ENCODE measurements at places on chromosomes 2 and 18.

GRCh38 chr18:61595615-61596251 is 262.5 kb downstream of the CDH20 start:
- DNase-seq, result no peak

DNA sequence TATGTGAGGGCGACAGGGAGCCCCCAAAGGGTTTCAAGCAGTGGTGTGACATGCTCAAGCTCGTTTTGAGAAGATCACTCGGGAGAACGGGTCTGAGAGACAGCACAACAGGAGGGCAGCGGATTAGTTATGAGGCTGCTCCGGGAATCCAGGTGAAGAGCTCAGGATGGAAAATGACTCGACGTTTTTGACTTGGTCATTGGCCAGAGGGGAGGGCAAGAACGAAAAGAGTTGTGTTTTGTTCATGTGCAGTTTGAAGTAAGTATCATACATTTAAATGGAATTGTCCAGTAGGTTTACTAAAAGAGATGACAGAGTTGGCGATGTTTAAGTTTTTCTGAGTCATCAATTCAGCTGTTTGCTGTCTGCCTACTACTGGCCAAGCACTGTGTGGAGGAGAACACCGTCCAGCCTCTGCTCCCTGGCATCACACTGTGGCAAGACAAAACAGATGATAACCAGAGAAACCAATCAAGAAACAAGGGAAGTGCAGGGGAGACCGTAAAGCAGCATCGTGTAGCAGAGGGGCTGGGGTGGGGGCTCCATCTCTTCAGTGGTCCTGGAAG is 25.3 kb upstream of the ANXA4 start:
- DNase-seq, result no peak

GRCh38 chr2:27369471-27370025 is 590 bp downstream of the EIF2B4 start:
- DNase-seq, result peak; percentile 40

- DNase-seq, result no peak
Observed at GRCh38 chr2:239370403-239370802, 30.4 kb downstream of the HDAC4 start.

DNA sequence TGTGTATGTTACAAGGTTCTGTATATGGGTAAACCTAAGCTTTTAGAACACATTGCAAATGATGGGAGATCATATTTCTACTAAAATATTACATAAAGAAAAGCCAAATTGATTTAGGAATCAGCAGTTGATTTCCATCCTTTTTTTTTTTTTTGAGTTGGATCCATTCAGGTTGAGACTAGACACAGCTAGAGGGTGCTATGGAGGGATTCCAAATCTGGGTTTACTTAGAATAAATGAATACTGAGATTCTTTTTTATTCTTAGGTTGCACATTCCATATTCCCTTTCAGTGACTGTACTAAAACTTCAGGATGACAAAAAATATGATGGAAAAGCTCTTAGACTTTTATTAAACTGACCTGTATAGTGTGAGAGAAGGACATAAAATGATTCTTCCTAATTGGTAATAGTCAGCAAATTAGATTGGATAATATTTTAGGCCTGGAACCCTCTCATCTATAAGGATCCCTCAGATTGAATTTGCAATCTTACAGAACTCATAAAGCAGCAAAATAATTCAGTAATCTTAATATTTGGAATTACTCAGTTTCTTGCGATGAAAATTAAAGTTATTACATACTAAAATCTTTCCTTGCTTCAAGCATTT is 183.3 kb upstream of the SESTD1 start:
- no peak for DNase-seq

GRCh38 chr18:1599196-1599595 is 694.5 kb downstream of the ADCYAP1 start:
- DNase-seq, result no peak

DNA sequence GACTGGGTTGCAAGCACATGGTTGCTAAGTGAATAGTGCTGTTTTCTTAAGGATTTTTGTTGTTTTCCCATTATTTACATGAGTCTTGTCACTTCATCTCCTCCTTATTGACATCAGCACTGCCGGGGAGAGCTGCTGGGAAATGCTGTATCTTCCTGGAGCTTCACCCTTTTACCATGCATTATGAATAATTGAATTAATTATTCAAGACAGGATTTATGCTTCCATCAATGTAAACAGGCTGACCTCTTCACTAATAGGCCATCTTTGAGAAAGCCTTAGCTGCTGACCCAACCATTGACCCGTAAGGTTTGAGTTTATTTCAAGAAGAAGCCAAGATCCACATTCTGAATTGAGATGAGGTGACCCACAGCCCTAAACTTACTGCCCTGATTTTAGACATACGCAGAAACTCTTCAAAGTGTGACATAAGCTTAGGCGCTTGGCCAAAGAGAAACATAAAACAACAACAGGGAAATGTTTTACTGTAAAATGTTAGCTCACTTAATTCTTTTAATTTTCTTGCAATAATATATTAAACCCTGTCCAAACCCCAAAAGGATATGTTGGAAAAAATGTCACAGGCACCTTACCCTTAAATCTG is 365.5 kb upstream of the SYT4 start:
- DNase-seq, result no peak

DNA sequence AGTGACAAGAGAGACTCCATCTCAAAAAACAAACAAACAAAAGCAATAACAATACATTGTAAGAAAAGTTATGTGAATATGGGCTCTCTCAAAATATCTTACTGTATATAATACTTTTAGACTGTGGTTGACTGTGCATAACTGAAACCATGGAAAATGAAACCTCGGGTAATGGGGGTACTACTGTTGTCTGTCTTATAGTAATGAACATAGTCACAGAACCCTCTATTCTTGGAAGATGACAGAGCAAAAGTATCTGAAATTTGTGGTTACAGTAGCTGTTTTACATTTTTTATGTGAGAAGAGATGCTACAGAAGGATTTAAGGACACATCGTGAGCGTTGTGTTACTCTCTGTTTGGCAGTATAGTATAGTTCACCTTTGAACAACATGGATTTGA is 60.5 kb downstream of the MAP4K4 start:
- DNase-seq, result no peak

- no peak for DNase-seq
Observed at GRCh38 chr2:160921386-160921964, 238.8 kb upstream of the TANK start.

DNA sequence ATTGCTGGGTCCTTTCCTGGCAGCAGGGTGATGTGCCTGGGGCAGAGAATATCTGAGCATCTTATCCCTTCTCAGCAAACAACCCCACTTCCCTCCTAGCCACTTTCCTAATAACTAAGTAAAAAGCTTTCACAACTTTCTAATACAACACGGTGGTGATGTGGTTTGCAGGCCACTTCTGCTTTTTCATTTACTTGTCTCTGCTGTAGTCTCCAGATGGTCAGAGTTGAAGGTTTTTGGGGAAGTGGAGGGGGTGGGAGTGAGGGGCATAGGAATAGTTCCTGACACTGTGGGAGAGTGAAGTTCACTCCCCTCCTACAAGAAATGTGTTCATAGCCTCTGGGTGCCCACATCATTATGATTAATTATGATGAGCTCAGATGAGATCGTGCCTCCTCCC is 11.6 kb downstream of the OXER1 start:
- peak; percentile 79 for DNase-seq

GRCh38 chr2:58798676-58799208 is 557.6 kb upstream of the FANCL start:
- DNase-seq, result no peak

DNA sequence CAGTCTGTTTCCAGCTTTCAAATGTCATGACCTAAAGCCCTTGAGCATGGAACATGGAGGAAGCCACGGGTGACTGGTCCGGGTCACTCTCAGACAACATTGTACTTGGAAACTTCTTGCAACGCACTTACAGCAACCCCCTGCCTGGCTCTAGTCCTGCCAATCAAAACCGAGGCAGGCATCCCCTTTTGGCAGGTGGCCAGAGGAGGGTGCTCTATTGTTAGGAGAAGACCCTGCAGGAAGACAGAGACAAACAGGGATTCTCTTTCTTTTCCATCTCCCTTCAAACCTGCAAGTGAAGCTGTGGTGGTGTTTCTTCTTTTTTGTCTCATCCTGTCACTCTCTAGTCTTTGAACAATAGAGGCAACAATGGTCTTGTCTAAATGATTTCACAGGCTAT is 667.2 kb downstream of the ZEB2 start:
- peak; percentile 1 for DNase-seq

DNA sequence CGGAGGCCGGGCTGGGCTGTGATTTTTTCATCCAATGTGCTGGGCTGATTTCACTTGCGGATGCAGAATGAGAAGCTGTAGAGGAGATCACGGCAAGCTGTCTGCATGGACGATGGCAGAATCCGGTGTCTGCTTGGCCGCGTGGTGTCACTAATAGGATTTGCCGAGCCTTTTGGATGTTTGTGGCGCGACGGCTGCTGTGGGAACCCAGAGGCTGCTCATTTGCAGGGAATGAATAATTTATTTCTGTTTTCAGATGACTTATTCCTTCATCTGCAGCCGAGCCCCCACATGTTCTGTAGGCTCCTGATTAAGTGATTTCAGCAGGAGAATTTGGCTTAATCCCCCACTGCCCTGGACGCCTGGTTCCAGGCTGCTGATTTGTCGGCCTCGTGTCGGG is 62.6 kb downstream of the ODC1 start:
- no peak for DNase-seq

DNA sequence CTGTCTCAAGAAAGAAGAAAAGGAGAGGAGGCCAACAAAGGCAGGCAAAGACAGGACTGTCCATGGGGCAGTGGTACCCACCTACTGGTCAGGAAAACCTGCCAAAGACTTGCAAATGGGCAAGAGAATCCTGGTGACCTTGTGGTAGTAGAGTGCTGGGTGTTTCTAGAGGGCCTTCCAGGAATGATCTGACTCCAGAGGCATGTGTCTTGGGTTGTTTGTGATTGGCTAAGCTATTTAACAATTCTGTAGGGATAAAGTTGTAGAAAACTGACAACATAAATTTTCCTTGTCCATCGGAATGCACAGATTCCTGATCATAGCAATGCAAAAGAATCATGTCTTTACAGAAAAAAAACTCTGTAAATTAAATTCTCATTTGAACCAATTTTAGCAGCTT is 68.5 kb upstream of the ZNF532 start:
- no peak for DNase-seq

DNA sequence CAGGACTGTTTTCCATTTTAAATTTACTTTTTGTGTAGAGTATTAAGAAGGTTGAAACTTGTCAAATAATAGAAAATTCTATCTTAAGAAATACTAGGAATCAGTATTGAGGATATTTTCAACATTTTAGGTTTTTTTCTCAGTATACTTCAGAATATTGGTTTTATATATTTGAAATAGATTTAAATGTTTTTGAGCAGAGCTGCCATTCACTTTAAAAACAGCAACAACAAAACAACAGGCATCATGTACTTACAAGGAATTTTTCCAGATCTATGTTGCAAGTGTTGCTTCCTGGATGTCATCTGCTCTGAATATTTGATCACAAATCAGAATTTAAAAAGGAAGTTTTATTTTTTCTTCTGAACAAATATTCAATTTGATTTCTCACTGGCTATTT is 84.4 kb downstream of the DCDC2C start:
- DNase-seq, result no peak

DNA sequence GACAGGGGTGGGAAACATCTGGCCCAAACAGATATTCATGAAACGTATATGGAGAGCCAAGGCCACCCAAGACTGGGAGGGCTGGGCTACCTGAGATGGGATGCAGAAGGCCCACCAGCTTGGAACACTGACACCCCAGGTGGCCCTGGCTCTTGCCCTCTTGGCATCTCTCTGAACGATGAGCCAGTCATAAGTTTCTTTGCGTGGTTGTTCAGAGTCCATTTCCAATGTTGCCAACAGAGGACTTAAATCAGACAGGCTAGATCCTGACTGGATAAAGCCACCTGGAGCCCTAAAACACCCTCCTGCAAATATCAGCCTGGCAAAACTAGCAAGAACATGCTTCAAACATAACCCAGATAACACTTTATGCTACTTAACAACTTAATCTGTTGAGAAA is 42.6 kb downstream of the LPIN2 start:
- no peak for DNase-seq

DNA sequence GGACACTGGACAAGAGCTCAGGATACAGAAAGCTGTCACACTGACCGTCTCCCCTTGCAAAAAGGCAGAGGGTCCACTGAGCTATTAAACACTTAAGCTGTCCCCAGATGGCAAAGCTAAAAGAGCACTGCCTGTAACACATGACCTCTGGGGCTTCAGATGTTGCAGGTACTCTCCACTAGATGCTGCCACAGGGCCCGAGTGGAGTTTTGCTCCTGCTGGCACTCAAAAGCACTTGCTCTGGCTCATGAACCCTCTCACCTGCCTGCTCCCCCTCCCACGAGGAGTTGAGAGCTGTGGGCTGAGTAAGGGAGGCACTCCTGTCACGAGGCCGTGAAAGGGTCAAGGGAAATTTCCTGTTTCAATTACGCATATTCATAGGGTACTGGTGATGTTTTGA is 227.9 kb downstream of the PRKCE start:
- peak; percentile 35 for DNase-seq

GRCh38 chr2:11898576-11898975 is 152.1 kb downstream of the LPIN1 start:
- DNase-seq, result no peak

GRCh38 chr2:205902041-205902899 is 183.7 kb downstream of the INO80D start:
- no peak for DNase-seq

DNA sequence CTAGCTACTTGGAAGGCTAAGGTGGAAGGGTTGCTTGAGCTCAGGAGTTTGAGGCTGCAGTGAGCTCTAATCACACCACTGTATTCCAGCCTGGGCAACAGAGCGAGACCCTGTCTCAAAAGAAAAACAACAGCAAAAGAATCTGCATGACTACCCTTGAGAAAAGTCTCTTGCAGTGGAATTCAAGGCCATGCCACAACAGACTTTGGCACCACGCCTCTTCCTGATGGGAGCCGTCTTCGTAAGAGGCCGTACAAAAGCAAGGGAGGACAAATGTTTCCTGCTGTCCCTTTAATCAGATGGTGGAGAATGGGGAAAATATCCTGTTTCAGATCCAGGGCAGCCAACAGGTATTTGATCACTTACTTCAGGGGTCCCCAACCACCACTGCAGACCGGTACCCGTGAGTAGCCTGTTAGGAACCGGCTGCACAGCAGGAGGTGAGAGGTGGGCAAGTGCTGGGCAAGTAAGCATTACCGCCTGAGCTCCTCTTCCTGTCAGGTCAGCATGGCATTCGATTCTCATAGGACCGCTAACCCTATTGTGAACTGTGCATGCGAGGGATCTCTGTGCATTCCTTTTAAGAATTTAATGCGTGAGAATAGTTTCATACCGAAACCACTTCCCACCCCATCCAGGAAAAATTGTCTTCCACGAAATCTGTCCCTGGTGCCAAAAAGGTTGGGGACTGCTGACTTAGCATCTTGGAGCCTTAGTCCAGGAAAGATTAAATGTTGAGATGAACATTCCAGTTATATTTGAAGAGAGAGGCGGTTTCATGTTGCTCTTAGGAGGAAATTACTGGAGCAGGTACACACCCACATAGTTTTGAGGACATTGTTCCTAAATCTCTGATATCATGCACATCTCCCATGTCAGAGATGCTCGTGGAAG is 94.4 kb upstream of the XPO1 start:
- no peak for DNase-seq

- no peak for DNase-seq
Observed at GRCh38 chr2:189818249-189819038, 34.2 kb downstream of the PMS1 start.
